Astrocyte of the spinal cord (primary cell): ENCODE measurements at places on chromosomes 16 and 17.
A peak's percentile ranks its signal among the peaks of the same experiment; 100 is the strongest.

DNA sequence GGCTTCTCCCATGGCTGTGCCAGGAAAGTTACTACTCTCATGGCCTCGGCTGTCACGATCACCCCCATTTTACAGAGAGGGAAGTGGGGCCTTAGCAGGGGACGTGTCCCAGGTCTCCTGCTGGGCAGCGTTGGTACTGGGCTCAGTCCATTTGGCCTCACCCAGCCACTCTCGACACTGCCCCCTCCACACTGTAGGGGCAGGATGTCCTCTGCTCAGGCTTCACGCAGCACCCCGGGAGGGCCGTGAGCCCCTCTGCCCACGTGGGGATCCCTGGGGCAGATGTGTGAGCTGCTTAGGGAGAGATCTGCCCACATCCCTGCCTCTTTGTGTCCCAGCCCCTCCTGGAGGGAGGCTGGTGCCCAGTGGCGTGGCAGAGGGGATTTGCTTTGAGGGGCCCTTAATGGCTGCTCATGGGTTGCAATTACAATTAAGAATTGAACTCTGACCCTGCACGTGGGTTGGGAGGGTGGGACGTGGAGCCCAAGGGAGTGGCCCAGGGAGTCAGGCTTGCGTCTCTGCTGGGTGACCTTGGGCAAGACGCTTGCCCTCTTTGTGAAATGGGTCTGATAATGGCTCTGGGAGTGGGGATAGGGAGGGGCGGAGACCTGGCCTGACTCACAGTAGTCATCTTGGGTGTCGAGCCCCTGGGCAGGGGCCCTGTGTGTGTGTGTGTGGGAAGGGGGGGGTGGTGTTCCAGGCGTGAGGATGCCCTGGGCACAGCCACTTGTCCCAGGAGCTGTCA lies 2.3 kb upstream of the KCNJ12 start:
- DNase-seq, result no peak

DNA sequence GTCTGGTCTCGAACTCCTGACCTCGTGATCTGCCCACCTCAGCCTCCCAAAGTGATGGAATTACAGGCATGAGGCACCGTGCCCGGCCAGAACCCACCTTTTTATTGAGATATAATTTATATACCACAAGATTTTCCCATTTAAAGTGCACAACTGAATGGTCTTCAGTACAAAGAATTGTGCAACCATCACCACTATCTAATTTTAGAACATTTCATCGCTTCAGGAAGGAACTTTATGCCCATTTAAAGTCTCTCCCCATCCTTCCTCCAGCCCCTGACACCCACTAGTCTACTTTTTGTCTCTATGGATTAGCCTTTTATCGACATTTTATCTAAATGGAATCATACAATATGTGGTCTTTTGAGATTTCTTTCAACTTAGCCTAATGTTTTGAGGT lies 25.4 kb upstream of the HELZ start:
- no peak for DNase-seq

DNA sequence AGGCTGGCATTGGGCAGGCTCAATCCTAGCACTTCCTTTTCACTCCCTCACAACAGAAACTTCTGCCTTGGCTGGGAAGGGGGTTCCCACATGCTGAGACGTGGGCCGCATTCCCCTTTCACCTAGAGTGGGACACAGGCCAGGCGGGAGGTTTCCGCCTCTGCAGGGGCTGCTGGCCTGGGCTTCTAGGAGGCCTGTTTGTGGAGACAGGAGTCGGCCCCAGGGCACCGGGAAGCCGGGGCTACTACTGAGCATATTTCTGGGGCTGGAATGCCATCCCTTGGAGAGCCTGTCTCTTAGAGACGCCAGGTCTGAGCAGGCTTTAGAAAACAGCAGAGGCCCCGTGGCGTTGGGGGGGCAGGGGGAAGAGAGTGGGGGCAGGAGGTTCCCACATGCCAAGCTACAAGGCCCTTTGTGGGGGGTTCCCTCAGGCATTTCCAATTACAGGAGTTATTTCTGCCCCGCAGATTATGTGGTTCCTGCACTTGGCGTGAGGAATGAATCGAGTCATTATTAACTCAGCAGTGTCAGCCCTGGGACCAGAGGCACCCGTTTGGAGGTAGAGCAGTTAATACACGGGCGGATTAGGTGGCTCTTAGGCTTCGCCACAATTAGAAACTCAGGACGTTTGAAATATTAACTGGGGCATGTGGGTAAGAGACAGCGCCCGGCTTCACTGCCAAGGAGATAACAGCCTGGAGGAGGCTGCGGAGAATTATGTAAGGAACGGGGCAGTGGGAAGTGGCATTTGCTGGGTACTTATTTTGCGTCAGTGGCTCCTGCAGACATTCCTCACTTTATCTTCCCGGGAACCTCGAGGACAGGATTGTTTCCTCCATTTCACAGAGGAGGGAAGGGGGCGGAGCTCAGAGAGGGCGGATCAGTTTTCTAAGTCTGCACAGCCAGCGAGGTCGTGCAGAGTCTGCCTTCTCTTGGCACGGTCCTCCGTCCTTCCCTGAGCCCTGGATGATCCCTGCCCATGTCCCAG lies 162.5 kb downstream of the MAF start:
- peak; percentile 0 for DNase-seq

- peak; percentile 78 for DNase-seq
Measured at GRCh38 chr17:27586203-27586721, 44.7 kb upstream of the LGALS9 start.

- no peak for DNase-seq
Measured at GRCh38 chr17:9859781-9860180, 34.1 kb downstream of the GLP2R start.

DNA sequence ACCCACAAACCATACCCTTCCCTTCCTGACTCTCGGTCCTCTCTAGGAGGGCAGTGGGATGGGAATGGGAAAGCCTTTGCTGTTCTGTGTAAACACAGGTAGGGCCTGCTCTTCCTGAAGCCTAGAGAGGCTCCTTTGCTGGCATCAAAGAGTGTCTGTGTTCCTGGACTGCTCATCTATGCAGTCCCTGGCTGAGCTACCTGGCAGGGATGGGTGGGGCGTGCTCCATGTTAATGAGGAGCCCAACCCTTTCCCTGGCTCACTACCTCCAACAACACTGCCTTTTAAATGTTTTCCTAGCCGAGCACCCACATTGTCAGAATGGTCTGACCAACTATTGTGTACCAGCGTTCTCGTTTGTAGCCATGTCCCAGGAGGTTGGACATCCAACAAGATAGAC lies 26.6 kb upstream of the NAGLU start:
- no peak for DNase-seq

DNA sequence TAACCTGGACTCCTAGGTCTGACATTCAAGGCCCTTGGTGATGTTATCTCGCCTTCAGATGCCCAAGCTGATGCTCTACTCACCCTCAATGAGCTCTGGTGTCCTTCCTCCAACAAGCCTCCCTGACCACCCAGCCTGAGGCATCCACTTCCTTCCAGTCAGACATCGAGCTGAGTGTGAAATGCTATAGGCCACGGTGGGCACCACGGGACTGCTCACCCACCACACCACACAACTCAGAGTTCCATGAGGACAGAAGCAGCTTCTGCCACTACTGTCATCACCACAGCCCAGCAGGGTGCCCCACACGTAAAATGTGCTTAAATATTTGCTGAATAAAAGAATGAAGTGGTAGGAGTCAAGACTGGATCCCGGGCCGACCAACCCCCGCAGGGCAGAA lies 12.0 kb downstream of the CREBBP start:
- DNase-seq, result no peak

- DNase-seq, result no peak
Measured at GRCh38 chr16:84036982-84037425, 5.6 kb downstream of the SLC38A8 start.

DNA sequence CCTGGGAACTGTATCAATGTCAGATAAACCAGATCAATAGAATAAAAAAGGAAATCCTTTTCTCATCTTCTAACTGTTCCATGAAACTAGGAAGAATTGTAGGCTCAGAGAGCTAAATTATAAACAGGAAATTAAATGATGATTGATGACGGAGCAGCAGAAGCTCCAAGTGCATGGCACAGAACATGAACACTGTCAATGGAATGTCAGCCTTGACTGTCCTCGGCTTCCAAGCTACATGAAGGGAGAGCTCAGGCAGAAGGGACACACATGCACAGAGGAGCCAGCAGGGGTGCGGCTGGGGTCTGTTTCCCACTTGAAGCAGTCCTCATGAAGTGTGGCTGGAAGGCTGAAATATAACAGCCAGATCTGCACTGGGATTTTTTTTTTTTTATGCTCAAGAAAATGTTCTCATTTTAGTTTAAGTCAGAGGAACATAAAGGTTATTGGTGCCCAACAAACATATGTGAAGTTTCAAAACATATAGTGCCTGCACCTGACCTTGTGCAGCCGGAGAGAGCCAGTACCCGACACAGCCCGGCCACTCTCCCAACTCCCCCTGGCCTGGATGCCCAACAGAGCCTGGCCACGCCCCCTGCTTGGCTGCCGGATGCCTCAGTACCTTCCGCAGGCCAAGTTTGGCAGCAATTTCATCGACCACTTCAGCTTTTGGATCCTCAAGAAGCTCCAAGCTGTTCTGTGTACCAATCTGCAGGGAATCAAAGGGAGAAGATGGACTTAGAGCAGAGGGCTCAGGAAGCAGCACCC lies 37.0 kb downstream of the NPLOC4 start:
- DNase-seq, result peak; percentile 26

GRCh38 chr16:67188323-67188722 lies 1.6 kb downstream of the EXOC3L1 start:
- DNase-seq, result no peak

DNA sequence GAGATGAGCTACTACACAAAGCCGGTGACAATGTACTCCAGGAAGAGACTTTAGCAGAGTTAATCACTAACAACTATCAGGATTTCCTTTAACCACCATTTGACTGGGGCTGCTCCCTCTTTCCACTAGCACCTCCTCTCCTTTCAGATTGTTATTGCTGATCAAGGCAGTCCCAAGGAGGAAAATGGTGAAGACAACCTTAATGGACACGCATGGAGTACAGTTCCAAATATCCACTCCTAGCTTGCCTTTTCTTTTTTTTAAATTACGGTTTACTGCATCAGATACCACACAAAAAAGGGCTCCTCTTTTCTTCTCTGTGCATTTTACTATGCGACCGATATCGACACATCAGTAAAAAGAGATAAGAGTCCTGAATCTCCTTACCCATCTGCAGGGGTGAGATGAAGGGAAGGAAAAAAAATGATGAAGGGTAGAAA lies 30.9 kb downstream of the FAM222B start:
- peak; percentile 40 for DNase-seq

- no peak for DNase-seq
Measured at GRCh38 chr16:85310868-85311585, 198.8 kb upstream of the CIBAR2 start.

GRCh38 chr17:81543339-81543675 lies 8.8 kb downstream of the FAAP100 start:
- no peak for DNase-seq

- DNase-seq, result no peak
Measured at GRCh38 chr16:85136213-85136701, 24.0 kb upstream of the CIBAR2 start.

DNA sequence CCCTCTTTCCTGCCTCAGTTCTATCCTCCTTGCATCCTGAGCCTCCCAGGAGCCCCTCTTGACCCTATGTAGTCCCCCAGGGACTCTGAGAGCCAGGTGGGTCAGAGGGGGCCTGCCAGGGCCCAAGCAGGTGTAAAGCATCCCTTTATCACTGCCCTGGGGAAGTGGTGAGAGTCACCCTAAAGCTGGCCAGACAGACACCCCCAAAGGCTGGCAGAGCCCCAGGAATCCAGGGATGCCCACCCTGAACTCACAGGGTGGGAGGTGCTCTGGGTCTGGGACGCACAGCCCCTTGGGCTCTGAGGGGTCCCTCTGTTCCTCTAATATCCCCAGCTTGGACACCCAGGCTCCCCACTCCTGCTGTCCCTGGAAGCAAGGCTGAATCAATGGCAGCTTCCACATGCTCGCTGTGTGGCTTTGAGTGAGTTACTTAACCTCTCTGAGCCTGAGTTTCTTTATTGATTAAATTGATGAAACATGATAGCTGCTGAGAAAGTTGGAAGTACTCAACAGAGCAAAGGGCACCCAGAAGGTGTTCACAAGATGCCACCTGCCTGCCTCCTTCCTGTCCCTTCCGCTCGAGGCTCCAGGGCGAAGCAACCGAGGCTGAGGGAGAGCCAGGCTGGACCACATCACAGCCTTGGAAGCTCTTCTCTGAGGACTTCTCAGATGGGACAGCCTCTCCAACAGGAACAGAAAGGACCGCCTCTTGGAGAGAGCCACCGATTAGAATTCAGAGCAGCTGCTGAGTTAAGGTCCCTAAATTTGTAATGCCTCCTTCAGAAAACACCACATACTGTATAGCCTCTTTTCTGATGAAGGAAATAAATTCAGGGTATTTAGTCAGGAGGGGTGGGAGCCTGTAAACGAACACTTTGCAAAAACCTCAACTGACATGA lies 67.1 kb upstream of the DOC2B start:
- no peak for DNase-seq

GRCh38 chr16:9092282-9092977 lies 986 bp downstream of the HAPSTR1 start:
- DNase-seq, result no peak

DNA sequence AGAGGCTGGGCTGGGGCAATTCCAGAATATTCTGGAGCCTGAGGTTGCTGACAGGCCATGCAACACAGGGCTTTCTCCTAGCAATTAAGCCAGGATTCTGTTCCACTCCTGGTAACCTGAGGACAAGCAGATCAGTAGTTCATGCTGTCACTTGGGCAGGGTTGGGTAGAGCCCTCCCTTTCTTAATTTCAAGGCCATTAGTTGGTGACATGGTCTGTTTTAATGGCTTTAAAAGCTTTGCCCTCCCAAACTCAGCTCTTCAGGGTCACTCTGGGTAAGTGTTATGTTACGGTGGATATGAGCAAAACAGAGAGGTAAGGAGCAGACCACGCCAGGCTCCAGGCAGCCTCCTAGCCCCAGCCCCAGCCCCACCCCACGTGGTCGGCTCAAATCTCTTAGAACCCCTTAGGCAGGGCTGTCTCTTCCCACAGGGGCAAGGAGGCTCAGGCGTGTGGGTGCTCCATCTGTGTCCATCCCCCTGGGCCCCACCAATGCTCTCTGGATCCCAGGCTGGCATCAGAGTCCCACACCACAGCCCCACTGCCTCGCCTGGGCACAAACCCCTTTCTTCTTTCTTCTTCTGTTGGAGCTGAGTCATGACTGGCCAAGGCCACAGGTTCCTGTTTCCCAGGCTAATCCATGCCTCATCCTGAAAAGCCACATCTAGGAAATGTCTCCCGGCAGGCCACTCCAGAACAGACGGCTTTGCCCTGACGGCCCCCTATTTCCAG lies 27.5 kb downstream of the CEP295NL start:
- peak; percentile 47 for DNase-seq

DNA sequence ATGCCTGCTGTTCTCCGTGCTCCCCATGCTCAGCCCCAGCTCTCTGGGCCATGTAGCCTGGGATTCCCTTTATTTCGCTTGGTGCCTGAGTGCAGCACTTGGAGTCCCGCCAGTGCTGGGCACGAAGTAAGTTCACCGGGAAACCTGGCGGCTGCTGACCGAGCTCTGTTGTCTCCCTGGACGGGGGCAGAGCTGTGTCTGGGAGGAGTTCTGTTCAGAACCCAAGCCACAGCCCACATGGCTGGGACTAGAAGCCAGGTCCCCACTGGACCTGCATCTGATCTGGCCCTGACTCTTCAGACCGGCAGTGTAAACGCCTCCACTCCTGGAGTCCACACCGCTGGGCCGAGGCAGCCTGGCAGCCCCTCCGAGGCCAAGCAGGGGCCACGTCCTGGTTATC lies 37.5 kb upstream of the CIBAR2 start:
- DNase-seq, result no peak
